ENCODE measurements at places on chromosomes 4 and X.

- no peak for DNase-seq
These were observed 65.2 kb upstream of the MTM1 start for GRCh38 chrX:150502979-150503897.

GRCh38 chr4:142881331-142881730 is 35.2 kb upstream of the INPP4B start:
- no peak for DNase-seq

- DNase-seq: no peak
These were observed 1.5 kb downstream of the IL1RAPL2 start for GRCh38 chrX:104567506-104567905.

GRCh38 chrX:44785652-44786051 is 58.2 kb upstream of the DUSP21 start:
- no peak for DNase-seq

DNA sequence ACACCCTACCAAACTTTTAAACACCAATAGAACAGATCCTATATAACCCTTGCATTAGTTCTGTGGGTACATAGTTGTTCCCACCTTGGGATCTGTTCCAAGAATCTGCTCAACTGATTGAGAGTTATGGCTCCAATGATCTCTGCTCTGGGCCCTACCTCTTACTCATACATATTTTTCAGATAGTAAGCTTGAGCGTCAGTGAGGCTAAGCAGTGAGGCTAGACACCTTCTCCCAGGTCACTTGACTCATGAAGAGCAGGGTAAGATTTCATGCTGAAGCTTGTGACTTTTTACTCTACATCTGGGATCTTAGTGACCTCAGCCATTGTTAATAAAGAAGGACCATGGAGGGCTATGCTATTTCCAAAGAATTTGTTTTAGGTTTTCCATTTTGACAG is 23.1 kb upstream of the TNIP3 start:
- DNase-seq: no peak

- no peak for DNase-seq
These were observed 514.3 kb downstream of the PCDH7 start for GRCh38 chr4:31234494-31234893.

DNA sequence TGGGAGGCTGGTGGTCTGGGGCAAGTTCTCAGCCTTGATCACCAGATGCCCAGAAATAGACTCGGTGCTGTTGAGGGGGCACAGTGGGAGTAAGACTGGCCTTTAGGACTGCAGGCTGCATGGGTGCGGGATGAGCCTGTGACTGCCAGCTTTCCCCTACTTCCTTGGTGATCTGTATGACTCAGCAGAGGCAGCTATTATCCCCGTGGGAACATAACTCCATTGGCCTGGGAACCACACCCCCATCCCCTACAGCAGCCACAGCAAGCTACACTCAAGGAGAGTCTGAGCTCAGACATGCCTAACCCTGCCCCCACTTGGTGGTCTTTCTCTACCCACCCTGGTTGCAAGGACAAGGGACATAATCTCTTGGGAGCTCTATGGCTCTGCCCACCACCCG is 20.6 kb downstream of the CLIC2 start:
- no peak for DNase-seq

DNA sequence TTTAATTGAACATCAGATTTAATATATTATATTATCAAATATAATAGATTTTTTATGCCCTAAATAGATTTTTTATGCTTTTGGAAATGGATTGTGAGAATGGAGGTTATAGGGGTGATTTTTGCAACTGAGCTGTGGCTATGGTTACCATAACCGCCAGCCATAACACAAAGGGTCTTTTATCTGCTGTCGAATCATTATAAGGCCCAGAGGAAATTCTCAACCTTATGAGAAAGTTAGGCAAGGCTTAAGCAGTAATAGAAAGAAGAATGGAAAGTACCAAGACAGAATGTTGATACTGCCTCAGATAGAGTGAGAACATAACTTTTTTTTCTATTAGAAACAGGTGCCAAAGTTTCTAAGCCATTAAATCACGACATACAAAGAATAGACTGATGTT is 26.3 kb upstream of the CXCL6 start:
- no peak for DNase-seq

GRCh38 chrX:10750581-10750980 is 130.2 kb upstream of the MID1 start:
- DNase-seq: no peak

DNA sequence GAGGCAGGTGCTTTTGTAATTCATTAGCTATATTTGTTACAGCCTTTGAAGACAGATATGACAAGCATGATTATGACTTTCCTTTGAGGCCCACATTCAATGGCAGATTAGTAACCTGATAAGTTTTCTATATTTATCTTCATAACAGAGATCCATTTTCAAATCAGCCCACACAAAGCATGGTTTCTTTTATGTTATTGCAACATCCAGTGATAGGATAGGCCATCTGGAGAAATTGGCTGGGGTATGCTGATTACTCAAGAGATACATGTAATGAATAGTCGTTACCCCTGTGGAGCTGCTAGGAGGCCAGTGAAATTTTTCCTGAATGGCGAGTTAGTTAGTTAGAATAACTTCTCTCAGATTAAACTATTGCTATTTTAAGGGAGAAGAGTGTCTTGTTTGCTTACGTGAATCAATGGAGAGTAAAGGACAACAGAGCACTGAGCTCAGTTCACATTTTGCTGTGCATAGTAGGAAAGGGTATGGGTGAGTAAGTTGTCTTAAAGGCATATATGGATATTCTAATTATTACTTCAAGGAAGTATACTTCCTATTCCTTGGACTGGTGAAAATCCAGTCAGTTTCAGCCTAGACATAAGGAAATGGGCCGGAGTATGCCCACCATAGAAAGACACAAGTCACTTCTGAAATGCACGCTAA is 79.2 kb upstream of the DKK2 start:
- DNase-seq: peak; percentile 62

- peak; percentile 0 for DNase-seq
These were observed 33.8 kb upstream of the SPANXN1 start for GRCh38 chrX:145213504-145213903.

- no peak for DNase-seq
These were observed 876 bp upstream of the TACR3 start for GRCh38 chr4:103720661-103721060.
